Breast epithelium (tissue), 4 donors: ENCODE measurements at places on chromosomes 7 and 10. TPM values are rescaled to one million over a fixed set of nuclear protein-coding genes. Genes with fewer than 3 reads are reported as not detected.

The PFKFB3 gene
- total RNA-seq = 94.8 TPM

The ETV1 gene
- total RNA-seq = 5.6 TPM

The SUPV3L1 gene
- 40.1 TPM for total RNA-seq

DNA sequence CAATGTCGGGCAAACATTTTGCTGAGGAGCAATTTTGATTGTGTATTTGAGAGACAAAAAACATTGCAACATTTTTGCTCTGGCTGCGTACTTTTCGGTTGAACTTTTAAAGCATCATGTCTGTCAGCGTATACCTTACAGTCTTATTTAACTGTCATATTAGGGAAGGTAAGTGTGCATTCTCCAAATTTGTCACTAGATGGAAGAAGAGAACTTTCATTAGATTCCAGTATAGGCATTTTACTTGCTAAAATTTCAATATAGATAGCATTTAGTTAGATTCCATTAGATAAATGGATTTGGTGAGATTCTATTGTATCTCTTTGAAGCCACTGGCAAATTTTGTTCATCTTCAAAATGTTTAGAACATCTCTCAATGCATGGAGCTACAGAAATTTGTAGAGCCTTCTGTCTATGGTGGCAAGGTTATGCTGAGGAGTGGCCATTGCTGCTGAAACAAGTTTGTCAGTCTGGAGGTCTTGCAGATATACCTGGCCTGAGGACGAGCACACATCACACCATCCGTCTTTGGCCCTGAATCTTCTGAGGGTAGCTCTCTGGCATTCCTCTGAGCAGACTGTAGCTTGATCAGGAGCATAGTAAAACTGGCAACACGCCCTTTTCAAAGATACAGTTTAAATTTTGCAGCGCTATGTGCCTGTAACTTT is 437.5 kb upstream of the MBL2 start:
- no peak overlapping the region for H3K4me3 ChIP-seq
- no peak for DNase-seq
- H3K36me3 ChIP-seq = no peaks in the 10 kb centered on the region
- H3K27ac ChIP-seq = no peak overlapping the region
